ENCODE measurements at places on chromosomes 6 and 20.

DNA sequence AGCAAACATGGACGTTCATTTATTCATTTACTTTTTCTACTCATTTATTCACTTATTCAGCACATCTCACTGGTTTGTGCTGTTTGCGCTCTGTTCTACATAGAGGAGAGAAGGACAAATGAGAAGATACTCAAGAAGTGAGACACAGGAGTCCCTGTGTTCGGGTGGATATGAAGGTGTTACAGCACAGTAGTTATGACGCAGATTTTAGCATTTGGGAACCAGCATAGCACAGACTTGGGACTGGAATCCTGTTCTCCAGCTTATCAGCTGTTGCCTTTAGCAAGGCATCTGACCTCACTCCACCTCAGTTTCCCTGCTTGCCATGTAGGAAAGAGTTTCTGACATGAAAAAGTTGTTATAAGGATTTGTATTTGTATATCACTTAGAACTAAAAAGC is 430.1 kb downstream of the MAFB start:
- DNase-seq = no peak

DNA sequence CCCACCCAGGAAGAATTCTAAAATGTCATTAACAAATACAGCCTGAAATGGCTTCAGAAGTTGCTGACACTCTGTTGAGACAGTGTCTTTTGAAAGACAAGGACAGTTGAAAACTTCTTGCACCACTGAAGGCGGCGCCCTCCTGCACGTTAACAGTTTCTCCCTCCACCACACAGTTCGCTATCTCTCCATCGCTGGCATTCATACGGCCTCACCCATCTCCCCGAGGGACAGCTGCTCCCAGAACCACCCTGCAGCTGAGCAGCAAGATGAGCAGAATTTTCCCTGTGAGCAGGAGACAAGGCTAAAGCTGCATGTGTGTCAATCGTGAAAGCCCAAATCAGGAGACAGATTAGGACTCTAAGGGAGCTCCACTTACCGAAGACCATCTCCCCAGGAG is 113.3 kb downstream of the LY86 start:
- no peak for DNase-seq

DNA sequence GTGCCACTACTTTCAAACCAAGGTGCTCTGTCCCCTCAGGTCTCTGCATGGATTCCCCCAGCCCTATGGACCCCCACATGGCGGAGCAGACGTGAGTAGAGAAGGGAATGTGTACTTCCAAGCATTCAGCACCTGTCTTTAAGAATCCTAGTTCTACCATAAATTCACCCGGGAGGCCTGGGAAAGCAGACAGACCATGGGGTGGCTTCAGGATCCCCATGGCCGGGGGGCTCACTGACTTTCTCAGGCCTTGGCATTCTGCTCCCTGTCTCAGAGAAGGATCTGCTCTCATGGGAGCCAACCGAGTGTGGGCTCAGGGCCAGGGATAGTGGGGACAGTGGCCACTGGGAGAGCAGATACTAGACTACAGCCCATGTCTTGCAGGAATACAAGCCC is 2.3 kb downstream of the CDC25B start:
- DNase-seq = no peak

- no peak for DNase-seq
Observed at GRCh38 chr6:87738000-87738399, 36.0 kb upstream of the AKIRIN2 start.

GRCh38 chr20:18921291-18921690 is 107.7 kb downstream of the SCP2D1 start:
- no peak for DNase-seq

DNA sequence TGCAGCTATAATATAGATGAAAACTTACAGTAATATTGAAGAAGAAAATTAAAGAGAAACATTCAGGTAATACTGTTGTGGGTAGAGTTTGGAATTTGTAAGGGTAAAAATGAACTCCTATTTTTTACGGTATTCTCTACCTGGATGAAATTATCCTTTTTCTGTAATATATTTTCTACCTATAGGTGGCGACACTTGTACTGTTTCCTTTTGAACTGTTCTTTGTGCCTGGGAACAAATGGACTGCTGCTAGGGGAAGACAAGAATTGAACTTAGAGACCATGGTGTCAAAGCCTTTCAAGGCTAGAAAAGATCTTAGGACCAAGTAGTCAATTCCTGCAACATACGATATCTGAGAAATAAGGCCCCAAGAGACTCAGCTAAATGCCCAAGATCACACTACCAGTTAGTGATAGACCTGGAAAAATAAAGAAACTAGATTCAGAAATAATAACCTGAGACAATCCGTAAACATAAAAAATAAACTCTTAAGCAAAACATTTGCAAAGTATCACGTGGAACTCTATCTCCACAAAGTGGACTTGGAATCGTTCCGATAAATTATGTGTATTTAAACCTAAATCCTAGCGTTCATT is 383.8 kb downstream of the TFAP2A start:
- DNase-seq = no peak

DNA sequence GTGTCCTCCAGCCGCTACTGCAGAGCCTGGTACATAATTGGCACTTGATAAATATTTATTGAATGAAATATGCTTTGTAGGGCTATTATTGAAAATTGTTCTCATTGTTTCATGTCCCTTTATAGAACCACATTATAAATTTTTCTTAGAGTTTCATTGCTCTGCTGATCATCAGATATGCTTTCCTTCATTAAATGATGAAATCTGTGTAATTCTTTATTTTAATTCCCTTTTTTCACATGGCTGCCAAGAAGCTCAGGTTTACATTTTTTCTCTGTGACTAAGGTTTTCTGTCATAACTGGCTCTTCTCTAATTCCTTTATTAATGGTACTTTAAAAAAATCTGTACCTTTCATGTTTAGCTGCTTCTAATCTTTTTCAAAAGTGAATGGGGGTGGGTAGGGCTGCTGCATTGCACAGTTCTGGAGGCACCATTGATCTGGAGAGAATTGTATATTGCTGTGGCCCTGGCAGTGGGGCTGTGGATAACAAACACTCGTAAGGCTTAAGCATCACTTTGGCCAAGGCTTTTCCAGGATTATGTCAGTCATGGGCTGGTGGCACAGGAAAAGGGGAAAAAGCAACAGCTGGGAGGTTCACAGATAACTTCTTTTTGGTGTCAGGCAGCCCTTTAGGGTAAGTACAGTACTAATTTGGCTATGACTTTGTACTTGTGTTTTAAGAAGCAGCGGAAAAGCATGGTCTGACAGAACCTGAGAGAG is 43.8 kb downstream of the ARFGEF2 start:
- DNase-seq = no peak

DNA sequence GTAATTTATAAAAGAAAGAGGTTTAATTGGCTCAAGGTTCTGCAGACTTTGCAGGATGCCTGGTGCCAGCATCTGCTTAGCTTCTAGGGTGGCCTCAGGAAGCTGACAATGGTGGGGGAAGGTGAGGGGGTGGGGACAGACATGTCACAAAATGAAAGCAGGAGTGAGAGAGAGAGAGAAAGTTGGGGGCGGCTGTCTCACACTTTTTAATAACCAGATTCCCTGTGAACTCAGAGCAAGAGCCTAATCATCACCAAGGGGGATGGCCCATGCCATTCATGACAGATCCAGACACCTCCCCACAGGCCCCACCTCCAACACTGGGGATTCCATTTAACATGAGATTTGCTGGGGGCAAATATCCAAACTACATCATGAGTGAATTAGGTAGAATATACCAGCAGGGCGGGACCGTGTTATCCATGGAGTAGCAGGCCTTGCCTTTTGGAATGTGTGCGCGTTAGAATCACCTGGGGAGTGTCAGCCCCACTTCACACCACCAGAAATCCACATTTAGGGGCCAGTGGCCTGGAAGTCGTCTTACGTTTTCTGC is 258.8 kb downstream of the CDH4 start:
- DNase-seq = no peak

DNA sequence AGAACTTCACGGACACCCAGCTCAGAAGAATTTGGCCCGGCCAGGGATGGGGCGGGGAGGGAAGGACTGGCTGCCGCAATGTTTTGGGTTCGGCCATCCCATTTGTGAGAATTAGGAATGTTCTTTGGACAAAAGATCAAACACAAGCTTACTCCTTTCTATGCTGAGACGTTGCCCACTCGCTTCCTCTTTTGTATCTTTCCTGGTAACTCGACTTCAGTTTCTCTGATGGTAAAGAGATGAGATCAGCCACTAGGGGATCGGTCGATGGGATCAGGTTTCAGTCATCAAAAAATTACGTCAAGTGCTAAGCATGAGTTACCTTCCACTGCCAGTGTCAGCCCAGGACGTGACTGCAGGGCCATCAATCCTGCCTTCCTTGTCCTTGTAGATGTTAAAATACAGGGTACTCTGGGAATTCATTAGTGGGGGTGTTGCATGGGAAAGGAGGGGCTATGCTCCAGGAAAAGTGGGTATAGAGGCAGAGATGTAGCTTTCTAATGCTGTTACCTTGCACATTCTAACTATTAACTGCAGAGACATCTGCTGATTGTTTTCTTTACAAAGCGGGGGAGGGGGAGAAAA is 190.2 kb downstream of the TSHZ2 start:
- peak; percentile 87 for DNase-seq

GRCh38 chr6:141587482-141588266 is 545.1 kb upstream of the GJE1 start:
- DNase-seq = no peak

GRCh38 chr20:60046011-60046413 is 87.8 kb downstream of the CDH26 start:
- no peak for DNase-seq

DNA sequence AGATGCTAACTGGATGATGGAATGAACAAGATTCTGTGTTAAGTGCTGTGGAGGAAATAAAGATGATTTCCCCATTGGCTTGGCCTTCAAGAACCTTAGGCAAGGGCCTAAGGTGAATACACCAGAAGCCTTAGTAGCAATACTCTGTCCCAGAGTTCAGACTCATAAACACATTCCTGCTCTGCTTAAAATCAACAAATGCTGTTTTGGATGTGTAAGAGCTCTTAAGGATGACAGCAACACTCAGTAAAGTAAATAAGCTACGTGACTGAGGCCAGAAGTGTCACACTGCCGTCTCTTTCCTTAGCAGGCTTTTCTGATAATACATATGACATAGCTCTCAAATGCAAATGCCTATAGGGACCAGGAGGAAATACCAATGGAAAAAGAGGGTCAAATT is 90.6 kb downstream of the EYA2 start:
- DNase-seq = peak; percentile 65

- DNase-seq = no peak
Observed at GRCh38 chr6:148426317-148426977, 83.8 kb downstream of the SASH1 start.

DNA sequence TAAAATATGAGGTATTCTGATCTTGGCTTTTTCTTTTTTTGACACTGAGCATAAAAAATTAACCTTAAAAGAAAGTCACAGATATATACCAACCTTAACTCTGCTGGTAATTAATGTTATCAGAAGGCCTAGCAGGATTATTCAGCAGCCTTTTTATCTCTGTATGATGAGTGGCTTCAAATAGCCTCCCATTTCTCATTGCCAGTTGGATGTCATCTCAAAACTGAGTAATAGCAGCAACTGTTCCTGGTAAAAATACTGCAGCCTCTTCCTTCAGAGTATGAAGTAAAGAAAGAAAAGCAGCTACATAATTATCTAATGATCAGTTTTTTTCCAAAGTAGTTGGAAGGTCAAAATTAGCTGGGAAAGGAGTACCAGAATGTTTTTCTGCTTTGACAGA is 24.9 kb upstream of the HDGFL1 start:
- no peak for DNase-seq

DNA sequence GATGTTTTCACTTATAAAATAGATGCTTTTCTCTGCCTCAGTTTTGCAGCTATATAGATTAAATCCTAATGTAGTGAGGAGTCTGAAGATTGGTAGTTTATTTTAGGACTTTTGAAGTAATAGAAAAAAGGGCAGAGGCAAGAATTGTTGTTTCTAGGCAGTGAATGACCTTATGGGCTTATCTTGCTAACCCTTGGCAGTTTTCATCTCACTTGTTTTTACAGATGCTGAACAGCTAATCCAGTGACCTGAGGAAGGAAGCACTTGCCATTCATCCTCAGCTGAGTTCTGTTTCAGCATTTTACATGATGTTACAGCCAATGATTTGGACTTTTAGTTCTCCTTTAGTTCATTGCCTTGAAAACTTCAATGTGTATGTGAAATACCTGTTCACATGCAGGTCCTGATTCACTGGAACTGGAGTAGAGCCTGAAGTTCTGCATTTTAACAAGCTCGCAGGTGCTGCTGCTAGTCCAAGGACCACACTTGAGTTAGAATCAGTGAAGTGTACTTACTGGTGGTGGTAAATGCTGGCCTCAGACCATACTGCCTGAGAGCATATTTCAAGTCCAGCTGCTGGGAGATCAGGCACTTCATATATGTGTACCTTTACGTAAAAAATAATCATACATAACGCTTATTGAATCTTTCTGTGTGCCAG is 86.9 kb downstream of the TULP4 start:
- peak; percentile 43 for DNase-seq

- no peak for DNase-seq
Observed at GRCh38 chr6:52877168-52877567, 32.3 kb downstream of the GSTA3 start.

GRCh38 chr6:119493980-119494379 is 144.4 kb upstream of the MAN1A1 start:
- peak; percentile 91 for DNase-seq

GRCh38 chr6:98203170-98203806 is 631.1 kb upstream of the POU3F2 start:
- no peak for DNase-seq

DNA sequence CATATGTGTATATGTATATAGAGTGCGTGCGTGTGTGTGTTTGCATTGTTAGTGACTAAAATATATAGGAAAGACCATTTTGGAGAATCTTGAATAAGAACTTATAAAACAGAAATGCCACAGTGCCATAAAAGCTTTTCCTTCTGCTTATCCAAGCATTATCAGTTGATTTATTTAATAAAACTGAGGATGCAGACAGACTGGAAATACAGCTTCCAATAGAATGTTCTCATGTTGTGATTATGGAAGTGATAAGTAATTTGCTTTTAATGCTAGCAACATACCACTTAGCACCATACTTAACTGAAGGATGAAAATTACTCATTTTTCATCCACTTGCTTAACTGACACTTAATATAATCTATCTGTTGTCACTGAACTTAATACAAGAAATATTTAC is 820.1 kb downstream of the TFAP2A start:
- DNase-seq = no peak

GRCh38 chr6:66230591-66230990 is 523.6 kb upstream of the EYS start:
- no peak for DNase-seq

- peak; percentile 20 for DNase-seq
Observed at GRCh38 chr20:25300496-25301170, 52.7 kb downstream of the PYGB start.
